IPS DF 6.9 (cell line): ENCODE measurements at places on chromosomes 12 and 14.

- no peak for DNase-seq
These were observed 938 bp upstream of the SLC6A13 start for GRCh38 chr12:263574-263973.

DNA sequence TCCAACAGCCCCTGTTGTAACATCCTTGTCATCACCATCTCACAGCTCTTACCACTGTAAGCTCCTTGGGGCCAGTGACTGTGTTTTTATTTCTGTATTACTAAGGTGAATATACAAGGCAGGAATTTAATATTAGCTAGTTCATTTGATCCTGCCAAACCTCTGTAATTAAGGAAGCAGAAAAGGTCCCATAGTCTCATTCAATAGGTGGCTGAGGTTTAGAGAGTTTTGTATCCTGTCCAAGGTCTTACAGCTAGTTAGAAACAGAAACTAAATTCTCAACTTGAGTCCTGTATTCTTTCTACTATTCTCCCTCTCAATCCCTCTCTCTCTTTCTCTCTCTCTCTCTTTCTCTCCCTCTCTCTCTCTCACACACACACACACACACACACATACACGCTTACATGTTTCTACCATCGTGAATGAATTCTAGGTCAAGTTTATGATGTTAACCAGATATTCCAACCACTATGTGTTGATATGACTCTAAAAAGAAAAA lies 543 bp upstream of the GLIPR1 start:
- no peak for DNase-seq

DNA sequence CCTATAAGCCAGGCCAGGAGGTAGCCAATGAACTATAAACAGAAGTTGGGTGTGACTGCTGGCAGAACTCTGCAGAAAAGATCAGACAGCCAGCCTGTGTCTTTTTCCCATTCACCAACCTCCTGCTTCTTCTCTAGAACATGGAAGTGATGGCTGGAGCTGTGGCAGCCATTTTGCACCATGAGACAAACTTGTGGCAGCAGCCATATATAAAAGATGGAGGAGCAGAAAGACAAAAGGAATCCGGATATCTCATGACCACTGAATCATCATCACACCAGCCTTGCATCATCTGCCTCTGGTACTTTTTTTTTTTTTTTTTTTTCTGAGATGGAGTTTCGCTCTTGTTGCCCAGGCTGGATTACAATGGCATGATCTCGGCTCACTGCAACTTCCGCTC lies 8.7 kb downstream of the BEGAIN start:
- DNase-seq: no peak

DNA sequence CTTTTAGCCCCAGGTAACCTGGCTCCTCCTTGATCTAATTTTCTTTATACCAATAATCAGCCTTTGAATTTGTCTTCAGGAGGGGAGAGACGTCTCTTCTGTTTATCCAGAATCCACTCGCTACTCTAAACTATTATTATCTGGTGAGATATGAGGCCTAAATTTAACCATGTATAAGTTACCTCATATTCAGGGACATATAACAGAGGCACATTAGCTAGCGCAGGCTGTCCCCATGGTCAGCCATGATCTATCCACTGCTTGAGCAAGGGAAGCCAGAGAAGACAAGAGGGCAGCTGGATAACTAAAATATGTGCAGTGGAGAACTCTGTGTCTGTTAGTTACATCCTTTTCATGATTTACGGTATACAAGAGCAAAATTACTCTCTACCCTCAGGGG lies 481.0 kb downstream of the RAD51B start:
- DNase-seq: no peak

DNA sequence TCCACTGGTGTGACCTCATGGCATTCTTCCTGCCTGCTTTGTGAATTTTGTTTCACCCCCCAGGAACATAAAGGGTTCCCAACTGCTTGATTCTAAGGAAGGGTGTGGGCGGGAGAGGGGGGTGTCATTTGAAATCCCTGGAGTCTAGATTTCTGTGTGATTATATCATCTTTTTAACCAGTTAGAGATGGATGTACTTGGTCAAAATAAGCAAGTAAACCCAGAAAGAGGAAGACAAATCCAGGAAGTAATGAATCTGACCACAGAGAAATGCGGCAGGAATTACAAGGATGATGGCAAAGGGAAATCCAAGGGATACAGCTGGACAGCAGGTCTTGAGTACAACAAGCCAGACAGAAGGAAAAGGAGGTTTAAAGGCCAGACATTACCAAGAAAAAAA lies 38.9 kb downstream of the DMAC2L start:
- DNase-seq: no peak

GRCh38 chr14:21352587-21352986 lies 31.2 kb downstream of the SUPT16H start:
- DNase-seq: no peak

- DNase-seq: no peak
These were observed 121.6 kb downstream of the TMEM132C start for GRCh38 chr12:128388461-128389000.

DNA sequence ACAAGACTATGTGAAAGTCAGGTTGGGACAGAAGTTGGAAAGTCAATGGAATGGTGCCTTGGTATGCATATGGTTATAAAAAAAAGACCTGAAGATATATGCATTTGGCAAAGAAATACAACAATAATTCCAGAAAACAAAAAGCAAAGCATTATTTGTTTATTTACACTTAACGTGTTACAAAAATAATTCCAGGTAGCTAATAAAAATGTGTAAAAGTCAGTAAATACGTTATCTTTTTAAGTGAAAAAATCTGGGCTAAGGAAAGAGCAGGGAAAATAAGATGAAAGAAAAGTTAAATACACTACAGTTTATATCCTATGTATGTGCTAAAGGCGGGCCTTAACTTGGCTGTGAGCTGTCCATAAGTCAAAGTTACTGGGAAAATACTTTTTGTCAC lies 266.3 kb downstream of the MED13L start:
- no peak for DNase-seq

DNA sequence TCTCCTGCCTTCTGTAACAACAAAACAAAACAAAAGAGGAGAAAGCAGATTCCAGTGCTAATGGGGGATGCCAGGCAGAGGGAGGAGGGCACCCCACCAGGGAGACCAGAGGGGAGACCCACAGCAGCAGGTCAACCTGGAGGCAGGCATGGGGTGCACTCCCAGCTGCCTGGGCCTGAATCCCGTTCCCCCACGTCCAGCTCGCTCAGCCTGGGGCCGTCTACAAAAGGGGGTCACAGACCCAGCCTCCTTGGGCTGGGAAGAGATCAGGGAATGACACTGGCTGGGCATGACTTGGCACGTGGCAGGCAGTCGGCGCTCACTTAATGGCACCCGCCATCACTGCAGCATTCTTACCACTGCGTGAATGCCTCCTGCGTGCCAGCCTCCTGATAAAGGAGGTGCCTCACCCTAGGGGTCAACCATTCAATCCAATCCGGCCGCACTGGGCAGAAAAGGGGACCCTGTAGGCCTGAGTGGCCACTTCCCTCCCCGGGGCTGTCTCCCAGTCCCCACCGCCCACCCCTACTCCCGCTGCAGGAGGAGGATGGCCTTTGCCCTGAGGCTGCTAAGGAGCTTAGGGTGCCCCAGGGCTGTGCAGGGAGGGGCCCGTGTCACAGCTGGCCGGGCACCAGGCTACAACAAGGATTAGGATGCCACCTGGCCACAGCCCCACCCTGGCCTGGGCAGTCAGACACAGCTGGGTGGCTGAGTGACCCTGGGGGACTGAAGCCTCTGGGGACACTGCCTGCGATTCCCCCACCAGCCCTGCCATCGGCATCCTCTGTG lies 87.5 kb downstream of the NCOR2 start:
- no peak for DNase-seq

DNA sequence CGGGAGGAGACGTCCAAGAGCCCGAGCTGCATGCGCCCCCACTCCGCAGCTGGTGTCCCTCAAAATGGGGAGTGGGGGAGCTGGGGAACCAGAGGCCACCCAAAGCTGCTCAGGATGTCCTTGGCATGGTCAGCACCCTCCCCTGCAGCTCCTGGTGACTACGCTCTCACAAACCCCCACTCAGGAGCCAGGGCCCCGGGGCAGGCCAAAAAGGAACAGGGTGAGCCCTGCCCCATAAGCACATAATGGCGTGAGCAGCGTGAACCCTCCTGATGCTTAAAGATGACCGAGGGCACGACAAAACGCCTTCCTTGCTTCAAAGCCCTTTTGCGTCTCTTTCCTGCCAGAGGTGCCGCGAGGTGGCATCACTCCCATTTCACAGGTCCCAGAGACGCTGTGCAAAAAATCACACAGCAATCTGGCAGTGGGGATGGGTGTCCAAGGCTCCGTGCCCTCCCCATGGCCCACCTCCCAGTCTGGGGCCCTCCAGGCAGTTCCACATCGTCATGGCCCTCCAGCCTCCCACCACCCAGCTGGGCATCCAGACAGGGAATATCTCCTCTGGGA lies 13.5 kb downstream of the NCOR2 start:
- DNase-seq: no peak

- no peak for DNase-seq
These were observed 169.4 kb downstream of the FOXN3 start for GRCh38 chr14:89247457-89248122.

GRCh38 chr12:96400631-96401075 lies 414 bp upstream of the CDK17 start:
- DNase-seq: no peak

- no peak for DNase-seq
These were observed 69.4 kb upstream of the PTPRQ start for GRCh38 chr12:80374615-80375014.
